ENCODE measurements at places on chromosomes 6 and 20.

DNA sequence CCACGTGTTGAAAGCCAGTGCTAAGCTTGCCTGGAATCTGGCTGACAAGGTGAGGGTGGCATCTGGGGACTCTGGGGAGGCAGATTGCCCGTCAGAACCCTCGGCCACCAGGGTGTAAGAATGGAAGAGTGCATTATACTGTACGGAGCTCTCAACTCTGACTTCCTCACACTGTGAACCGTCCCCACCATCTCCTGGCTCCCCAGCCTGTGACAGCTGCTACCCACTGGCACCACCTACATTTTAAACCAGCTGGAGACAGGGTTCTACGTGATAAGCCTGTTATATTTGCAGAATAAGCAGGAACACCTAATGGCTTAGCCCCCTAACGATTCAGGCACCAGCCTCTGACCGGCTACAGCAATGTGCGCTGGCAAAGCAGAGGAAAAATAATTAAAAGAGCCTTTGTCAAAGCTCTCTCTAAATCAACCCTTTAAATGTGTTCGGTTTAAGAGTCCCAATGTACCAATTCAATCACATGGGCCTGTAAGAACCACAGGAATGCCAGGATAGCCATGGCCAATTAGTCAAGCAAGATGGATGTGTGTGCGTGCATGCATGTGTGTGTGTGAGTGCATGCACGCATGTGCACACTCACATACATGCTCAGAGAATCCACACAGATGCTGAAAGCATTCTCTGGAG is 89.1 kb upstream of the TAB2 start:
- no peak for DNase-seq

DNA sequence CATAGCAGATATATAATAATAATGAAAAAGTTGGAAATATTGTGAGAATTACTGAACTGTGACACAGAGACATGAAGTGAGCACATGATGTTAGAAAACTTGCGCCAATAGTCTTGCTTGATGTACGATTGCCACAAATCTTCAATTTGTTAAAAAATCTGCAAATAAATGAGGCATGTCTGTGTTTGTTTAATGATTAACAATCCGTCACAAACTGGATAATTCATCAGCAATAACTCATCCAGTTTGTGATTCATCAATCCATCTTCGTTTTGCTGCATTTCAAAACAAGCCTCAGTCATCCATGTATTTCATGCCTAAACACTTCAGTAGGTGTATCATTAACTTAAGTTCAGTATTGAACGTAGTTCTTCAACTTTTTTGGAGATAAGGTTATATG is 25.5 kb upstream of the SMIM26 start:
- DNase-seq = peak; percentile 75

DNA sequence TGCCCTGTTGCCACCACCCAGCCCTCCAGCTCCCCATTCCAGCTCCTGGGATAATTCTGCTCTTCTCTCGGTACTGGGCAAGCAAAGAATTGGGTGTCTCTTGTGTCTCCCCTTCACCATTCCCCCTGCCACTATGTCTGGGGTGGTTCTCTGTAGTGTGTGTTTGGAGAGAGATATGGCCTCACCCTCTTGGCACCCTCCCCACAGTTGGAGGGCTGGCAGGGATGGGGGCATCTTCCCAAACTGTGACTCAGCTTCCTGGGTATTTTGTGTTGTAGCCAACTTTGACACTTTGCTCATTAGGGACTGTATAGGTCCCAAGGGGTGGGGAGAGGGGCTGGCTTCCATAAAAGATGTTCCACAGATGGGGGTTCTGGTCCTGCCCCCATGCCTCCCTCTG is 1.7 kb downstream of the TNXB start:
- no peak for DNase-seq

DNA sequence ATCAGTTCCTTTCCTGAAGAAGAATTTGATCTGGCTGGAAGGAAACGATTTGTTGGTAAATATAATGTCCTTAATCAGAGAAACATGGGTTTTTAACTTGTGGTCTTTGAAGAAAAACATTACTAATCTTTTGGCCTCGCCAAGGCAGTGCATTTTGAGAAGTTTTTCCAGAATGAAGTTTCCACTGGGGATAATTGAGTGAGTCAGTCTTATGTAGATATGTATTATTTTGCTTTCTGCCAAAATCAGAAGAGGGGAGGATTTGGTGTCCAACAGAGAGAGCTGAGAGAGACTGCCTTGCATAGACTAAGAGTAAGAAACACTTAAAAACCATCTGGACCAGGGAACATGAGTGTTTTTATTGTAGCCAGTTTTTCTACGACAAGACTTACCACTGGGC is 79.9 kb downstream of the FNDC1 start:
- DNase-seq = no peak

DNA sequence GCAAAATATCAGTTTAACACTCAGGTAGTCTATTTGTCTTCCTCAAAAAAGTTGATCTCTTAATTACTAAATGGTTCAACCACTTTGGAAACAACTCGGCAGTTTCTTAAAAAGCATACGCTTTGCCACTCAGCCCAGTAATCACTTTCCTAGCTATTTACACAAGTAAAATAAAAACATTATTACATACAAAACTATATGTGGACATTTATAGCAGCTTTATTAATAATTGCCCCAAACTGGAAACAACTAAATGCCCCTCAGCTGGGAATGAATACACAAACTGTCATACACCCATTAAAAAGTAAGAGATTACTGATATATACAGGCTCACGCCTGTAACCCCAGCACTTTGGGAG is 7.4 kb downstream of the EEF1A1 start:
- no peak for DNase-seq

DNA sequence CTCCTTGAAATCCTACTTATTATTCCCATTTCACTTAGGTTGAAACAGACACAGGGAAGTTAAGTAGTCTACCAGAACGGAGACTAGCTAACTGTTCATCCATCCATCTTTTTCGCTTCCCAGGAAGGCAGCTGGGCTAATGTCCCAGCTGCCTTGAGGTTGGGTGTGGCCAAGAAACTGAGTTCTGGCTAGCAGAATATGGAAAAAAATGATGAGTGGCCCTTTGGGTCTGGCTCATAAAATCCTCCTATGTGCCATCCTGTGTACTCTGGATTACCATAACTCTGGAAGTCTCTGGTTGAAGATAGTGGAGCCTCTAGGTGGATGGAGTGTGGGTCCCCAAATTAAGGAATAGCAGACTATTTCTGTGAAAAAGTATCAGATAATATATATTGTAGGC is 206.2 kb downstream of the HIVEP2 start:
- no peak for DNase-seq

DNA sequence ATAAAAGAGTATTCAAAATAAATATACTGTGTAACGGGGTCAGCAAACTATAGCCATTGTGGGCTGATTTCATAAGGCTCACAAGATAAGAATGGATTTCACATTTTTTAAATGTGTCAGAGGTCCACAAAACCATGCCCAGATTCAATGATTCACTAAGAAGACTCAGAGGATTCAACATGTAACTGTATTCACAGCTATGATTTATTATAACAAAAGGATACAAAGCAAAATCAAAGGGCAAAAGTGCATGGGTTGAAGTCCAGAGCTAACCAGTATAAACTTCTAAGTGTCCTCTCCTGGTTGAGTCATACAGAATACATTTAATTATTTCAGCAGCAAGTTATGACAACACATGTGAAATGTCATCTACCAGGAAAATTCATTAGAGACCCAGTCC is 49.2 kb downstream of the TBC1D32 start:
- DNase-seq = peak; percentile 29

DNA sequence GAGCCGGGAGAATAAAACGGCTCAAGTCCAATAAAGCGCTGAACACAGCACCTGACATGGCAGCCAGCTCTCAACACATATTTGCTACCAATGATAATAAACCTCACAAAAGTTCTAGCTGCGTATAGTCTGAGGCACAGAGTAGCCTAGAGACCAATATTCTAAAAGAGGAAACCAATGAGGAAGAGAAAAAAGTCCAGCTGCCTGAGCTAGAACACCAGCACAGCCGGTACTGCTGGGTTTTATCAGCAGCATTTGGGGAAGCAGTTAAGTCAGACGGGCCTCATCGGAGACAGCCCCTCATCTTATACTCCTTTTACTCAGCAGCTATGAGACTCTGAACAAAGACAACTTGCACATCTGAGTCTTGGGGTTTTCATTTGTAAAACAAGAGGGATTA is 2.4 kb upstream of the RTF2 start:
- no peak for DNase-seq

GRCh38 chr20:41478026-41478425 is 111.4 kb upstream of the EMILIN3 start:
- no peak for DNase-seq

- no peak for DNase-seq
Measured at GRCh38 chr20:63737945-63738686, 1.5 kb upstream of the SLC2A4RG start.

- DNase-seq = no peak
Measured at GRCh38 chr6:46015119-46015968, at the start of gene CLIC5. Gene CLIC5, minus strand, starts transcription at chr6:46015860. Its CDS starts 318 bp downstream, at chr6:46015542.

GRCh38 chr6:41467627-41468404 is 78.4 kb upstream of the FOXP4 start:
- DNase-seq = no peak

DNA sequence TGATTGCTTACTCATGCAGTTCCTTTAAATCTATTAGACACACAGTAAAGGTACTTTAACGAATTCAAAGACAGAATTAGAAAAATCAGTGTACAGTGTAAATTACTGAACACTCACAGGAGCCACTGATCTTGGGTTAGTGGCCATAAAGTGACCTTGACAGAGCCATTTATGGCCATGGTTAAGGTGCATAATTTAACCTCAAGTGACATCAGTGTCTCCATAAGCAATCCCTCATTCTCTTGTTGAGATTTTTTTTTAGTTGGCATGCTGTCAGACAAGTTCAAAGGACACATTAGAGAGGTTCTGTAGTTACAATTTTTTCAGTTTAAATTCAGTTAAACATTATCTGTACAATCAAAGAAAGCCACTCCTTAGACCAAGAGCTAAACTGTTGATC is 334.4 kb downstream of the KHDRBS2 start:
- no peak for DNase-seq

- DNase-seq = no peak
Measured at GRCh38 chr6:107833136-107833535, 9.0 kb upstream of the SCML4 start.

DNA sequence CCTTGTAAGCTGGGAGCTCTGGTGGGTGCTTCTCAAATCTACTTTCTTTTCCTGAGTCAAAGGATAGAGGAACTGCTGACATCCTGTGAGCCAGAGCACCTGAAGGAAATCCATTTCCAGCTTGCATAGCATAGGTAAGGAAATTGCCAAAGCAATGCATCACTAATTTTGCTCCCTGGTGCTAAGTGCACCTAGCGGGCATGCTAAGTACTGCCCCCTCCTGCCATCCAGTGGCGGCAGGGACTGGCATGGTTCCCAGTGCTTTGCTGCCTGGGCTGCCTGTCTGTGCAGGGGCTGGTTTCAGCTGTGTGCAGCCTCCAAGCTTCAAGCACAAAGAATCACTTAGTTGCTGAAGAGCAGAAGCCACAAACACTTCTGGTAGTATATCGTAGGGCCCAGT is 63.9 kb downstream of the FARS2 start:
- DNase-seq = peak; percentile 11

DNA sequence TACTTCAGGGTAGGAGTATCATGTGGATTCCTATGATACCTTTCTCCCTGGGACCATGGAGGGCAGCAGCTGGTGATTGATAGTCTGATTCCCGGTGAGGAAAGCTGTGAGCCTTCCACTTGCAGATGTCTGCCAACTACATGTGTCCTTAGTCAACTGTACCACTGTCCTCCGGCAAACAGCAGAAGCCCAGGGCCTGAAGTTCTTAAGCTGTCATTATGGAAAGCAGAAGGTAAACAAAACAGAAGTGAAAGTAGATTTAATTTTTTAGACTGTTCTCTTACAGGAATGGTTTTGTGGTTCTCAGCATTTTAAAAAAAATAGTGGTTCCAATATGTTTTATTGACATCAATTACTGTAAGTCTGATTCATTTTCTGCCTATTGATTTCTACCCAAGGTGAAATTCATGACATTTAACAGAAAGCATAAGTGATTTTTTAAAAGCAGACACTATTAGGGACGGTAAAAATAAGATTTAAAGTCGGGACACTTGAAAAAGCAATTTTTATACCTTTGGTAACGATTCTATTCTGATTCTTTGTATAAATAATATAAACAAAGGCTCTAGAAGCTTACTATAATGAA is 36.6 kb downstream of the PTPN1 start:
- no peak for DNase-seq

GRCh38 chr20:15039088-15039752 is 701.8 kb upstream of the FLRT3 start:
- DNase-seq = peak; percentile 35

- DNase-seq = peak; percentile 55
Measured at GRCh38 chr6:137160763-137161162, 12.7 kb downstream of the IL22RA2 start.

DNA sequence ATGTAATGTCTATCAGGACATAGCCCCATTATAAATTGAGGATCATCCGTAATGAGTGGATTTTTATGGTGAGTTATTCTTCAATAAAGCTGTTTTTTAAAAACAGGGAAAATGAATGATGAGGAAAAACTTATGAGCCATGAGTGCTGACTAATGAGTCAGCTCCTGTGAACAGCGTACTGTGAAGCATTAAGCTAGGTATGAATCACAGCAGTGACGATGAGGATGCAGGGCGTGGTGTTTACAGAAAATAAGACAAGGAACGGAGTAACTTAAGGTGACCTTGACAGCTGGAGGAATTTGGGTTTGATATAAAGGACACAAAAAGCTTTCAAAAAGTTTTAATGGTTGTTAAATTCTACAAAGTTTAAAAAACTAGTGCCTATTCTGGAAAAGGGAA is 96.3 kb downstream of the FOXF2 start:
- peak; percentile 91 for DNase-seq

DNA sequence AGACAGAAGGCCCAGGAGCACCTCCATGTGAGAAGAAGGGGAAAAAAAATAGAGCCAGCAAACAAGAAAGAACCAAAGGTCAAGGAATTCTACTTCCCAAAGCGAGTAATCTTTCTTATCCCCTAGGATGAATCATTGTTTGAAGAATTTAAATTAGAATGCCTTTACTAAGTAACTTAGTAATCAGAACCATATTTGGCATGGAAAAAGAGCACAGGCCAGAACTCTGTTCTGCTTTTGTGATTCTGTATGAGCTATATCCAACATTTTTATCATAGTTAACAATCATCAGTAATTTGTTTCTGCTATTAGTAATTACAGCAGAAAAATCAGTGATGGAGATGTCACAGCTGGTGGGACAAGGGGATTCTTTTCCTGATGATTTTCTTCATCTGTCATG is 228.8 kb upstream of the FAM83B start:
- DNase-seq = no peak

- no peak for DNase-seq
Measured at GRCh38 chr6:159170333-159170672, 1.1 kb downstream of the FNDC1 start.

All from mammary epithelial cell (primary cell).